PC-3 (cell line): ENCODE measurements at places on chromosomes 11 and 22.
A peak's percentile ranks its signal among the peaks of the same experiment; 100 is the strongest.

DNA sequence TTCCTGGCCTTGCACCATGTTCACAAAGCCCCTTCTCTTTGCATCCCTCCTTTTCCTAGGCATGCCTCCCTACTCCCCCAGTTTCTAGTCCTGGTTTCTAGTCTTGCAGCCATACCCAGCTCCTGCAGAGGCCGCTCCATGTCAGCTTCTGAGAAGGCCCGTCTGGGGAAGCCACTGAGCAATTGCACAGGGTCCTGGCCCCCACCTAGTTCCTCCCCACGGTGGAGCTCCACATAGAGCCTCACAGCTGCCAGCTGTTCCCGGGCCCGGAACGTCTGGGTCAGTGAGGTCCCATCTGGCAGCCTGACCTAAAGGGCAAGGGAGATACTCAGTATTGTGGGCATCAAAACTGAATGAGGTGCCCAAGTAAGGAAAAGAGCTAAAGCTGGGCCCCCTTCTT lies 2.2 kb downstream of the UBXN1 start:
- no peak for DNase-seq
- H3K27ac ChIP-seq: no peak overlapping the region
- peaks cover 4% of the 10 kb centered on the region for H3K36me3 ChIP-seq
- H3K4me1 ChIP-seq: peaks cover 34% of the 10 kb centered on the region
- H3K4me3 ChIP-seq: no peak overlapping the region

DNA sequence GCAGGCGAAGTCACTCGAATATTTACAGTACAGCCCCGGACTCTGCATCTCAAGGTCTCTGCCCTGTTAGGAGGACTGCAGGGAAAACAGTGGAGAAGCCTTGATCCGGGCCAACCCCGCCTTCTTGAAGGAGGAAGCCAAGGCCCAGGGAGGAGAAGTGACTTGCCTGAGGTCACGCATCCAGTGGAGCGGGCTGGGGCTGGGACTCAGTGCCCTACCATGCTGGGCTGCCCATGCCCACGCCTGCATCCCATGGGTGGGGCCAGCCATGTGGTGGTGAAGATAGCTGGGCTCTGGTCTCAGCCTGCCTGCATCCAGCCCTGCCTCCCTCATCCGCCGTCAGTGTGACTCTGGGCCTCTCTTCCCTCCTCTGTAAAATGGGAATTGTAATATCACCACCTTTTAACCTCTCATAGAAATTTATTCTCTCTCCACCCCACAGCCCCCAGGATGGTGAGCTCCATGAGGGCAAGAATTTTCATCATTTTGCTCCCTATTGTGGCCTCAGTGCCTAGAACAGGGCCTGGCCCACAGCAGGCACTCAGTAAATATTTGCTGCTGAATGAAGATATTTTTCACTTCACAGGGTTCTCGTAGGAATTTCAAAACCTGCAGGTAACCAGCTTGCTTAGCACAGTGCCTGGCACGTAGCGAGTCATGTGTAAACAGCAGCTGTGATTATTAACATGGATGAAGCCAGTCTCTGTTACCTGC lies 57.3 kb downstream of the OTOG start:
- H3K27ac ChIP-seq: no peak overlapping the region
- no peaks in the 10 kb centered on the region for H3K36me3 ChIP-seq
- H3K4me3 ChIP-seq: no peak overlapping the region
- H3K27me3 ChIP-seq: no peaks in the 10 kb centered on the region

DNA sequence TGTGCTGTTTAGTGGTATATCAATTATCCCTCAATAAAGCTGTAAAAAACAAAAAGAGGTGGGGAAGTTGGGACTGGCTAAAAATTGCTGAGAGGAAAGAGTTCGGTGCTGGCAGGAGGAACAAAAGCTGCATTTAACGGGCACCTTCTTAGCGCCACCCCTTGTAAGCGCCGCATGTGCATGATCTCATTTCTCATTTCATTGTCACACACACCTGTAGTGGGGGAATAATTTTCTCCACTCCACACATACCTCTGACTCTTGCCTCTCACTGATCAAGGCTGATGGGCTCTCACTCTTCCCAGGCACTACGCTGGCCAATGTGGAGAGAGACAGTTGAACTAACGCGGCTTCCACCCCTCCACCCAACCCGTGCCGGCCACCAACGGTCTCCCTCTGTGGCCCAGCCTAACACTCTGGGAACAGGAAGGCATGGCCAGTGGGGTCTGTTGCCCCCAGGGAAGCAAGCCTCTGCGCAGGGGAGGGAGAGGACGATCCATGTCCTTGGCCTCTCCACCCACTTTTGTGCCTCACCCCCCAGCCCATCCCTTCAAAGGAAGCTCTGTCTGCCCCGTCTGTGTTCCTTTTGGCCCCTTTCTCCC lies 186.7 kb upstream of the SYT13 start:
- no peaks in the 10 kb centered on the region for H3K36me3 ChIP-seq
- H3K4me3 ChIP-seq: no peak overlapping the region
- no peak for DNase-seq
- no peak overlapping the region for H3K27ac ChIP-seq

- H3K4me3 ChIP-seq: no peak overlapping the region
- H3K27ac ChIP-seq: no peak overlapping the region
- DNase-seq: no peak
Measured at GRCh38 chr11:60939855-60940254, 12.1 kb downstream of the SLC15A3 start.

DNA sequence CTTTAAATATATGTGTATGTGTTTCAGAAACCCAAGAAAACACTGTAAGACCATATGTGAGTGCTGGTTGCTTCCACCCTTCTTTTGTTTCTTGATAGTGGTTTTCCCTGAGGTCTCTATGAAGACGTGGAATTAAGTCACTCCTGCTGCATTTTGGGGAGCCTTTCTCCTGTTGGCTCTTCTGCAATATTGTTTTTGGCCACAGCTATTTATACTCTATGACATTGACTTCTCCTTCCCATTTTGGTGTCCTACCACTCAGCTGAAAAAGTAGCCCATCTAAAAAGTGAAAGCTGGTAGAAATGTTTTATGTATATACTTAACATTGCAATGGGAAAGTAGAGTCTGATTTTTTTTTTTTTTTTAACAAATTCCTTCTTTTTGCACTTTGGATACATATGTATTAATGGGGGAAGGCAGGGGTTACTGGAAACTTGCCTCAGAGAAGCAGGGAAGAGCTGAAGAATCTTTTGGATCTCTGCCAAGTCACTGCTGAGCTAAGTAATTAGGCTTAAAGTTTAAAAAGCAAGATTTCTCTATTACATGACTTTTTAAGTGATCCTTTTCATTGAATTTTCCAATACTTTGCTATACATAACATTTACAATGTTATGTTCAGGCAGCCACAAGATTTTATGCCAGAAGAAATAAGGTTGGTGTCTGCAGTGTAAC lies 1.8 kb downstream of the TTC17 start:
- H3K27me3 ChIP-seq: no peaks in the 10 kb centered on the region
- peak overlapping the region; percentile 94 for H3K4me3 ChIP-seq
- peaks cover 22% of the 10 kb centered on the region for H3K4me1 ChIP-seq
- DNase-seq: no peak

DNA sequence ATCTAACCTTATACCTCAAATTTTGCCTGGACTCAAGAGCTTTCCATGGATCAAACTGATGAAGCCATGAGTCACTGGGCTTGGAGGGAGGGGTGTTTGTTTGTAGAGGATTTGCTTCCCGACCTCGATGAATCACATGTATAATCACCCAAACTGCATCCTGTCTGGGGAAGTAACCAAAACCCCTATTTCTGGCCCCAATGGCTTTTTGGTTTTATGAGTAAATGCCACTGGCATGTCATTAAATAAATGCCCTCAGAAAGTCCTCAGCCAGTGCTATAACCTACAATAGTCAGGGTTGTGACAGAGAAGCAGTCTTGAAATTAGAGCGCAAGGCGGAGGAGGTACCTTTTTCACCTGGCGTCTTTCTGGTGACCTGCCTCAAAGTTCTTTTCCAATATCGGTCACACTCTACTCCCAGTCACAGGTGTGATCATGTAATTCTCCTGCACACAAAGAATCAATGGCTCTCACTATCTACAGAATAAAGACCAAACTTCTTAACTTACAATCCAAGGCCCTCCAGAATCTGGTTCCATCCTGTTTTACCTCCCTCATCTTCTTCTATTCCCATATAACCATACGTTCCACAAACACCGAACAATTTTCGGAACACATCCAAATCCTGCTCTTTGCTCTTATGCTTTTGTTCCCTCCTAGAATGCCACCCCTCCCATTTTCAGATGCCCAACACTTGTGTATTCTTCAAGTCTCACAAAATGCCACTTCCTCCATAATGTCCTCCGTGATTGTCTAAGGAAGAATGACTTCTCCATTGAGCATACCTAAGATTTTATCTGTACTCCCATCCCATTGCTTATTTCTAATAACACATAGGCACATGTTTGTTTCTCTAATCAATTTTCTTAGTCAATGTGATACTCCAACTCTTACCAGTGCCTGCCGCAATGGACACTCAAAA lies 81.3 kb upstream of the BLID start:
- H3K36me3 ChIP-seq: no peaks in the 10 kb centered on the region
- H3K4me1 ChIP-seq: peaks cover 80% of the 10 kb centered on the region
- H3K27ac ChIP-seq: peak overlapping the region; percentile 94
- DNase-seq: peak; percentile 100
- H3K4me3 ChIP-seq: peak overlapping the region; percentile 16
- no peaks in the 10 kb centered on the region for H3K27me3 ChIP-seq

DNA sequence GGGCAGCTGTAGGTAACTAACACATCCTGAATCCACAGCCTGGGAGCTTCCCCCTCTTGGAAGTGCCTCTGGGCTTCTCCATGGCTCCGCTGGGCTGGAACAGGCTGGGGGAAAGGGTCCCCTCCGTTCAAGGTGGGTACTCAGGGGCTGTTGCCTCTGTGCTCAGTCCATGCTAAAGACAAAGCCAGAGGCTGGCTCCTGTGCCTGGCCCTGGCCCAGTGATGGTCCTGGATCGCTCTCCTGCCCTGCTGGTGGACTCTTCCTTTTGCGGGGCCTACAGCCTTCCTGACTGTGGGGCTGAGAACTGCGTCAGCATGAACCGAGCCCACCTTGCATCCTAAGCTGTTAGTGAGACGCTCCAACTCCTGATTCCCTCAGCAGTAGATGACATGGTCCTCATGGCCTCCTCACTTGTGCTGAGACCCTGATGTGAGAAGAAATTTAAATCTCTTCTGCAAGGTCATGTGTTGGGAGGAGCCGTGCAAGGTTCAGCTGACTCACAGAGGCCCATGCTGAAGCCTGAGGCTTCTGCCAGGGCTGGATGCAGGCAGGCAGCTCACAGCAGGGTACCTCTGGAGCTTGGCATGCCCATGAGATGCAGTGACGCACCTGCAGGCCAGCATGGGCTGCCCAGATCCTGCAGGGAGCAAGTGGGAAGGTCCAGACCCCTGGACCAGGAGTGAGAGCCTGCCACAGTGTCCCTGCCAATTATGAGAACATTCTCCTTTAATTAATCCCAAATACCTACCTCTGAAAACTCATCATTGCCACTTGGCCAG lies 1285.5 kb downstream of the TBC1D22A start:
- DNase-seq: no peak
- no peaks in the 10 kb centered on the region for H3K27me3 ChIP-seq
- H3K4me1 ChIP-seq: no peaks in the 10 kb centered on the region
- H3K4me3 ChIP-seq: no peak overlapping the region
- no peaks in the 10 kb centered on the region for H3K36me3 ChIP-seq
